ENCODE measurements at places on chromosomes 13 and 19.

GRCh38 chr19:15247107-15248014, 15.1 kb upstream of the EPHX3 start:
- DNase-seq: no peak

GRCh38 chr13:36683701-36684100, 9.9 kb downstream of the SERTM1 start:
- DNase-seq: no peak

- DNase-seq: no peak
These were observed 3.6 kb downstream of the ZIK1 start for GRCh38 chr19:57587529-57587928.

- DNase-seq: no peak
These were observed 805.6 kb upstream of the ARGLU1 start for GRCh38 chr13:107373551-107373950.

GRCh38 chr19:17599780-17600179, 44.3 kb downstream of the COLGALT1 start:
- DNase-seq: no peak

- no peak for DNase-seq
These were observed 38.7 kb downstream of the ELF1 start for GRCh38 chr13:40980461-40980860.

GRCh38 chr19:10817291-10818038, 18.5 kb downstream of the TMED1 start:
- DNase-seq: no peak

GRCh38 chr19:2866495-2867024, 575 bp upstream of the ZNF556 start:
- DNase-seq: no peak

GRCh38 chr19:13995017-13995728, 10.9 kb downstream of the RFX1 start:
- no peak for DNase-seq
